D721Med (cell line): ENCODE measurements at places on chromosomes 12 and 14.

GRCh38 chr12:78928200-78929074 is 63.9 kb downstream of the SYT1 start:
- DNase-seq, result no peak

DNA sequence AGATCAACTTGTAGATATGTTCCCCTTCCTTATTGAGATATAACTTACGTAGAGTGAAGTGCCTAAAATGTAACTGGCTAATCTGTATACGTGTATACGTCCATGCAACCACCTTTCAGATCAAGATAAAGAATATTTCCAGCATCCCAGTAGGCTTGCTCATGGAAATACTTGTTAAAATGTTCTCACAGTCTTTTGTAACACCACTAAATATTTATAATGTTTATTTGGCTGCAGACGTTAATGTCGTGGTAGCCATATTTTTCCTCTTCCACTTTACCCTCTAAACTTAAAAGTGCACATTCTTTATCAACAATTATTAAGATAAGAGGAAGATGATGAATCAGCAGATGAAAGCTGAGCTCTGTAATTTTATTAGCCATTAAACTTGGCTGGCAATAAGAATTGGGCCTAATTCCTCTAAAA is 447.4 kb downstream of the AEBP2 start:
- DNase-seq, result no peak

DNA sequence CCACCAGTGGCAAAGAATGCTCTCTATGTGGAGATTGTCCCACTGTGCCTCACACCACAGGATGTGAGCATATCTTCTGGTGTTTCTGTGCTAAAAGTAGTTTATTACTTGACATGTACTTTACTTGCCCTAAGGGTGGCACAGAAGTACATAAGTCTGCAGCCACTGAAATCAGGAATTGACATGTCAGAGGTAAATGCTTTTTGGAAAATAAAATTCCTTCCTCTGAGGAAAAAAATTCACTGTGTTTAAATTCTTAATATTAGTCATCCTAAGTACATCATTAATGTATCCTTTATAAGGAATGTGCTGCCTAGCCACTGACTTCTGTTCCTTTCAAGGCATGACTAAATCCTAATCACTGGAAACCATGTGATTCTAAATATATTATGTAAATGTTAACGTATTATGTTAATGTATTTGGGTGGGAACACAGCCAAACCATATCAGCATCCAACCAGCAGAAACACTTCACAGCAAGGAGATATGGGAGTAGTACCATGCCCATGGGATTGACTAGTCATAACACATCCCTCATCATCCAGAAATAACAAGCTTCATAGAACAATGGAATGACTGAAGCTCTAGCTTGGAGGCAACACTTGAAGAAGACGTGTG is 239.7 kb upstream of the PPFIA2 start:
- DNase-seq, result no peak

DNA sequence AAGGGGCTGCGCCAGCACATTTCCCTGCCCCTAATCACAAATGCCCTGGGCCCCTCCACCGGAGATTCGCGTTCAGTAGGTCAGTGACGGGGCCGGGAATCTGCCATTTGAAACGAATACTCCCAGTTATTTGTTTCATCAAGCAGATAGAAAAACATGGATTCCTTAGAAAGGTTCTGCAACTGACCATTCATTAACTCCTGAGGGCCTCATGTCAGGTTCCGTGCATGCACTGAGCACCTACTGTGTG is 25.6 kb upstream of the UBC start:
- no peak for DNase-seq

DNA sequence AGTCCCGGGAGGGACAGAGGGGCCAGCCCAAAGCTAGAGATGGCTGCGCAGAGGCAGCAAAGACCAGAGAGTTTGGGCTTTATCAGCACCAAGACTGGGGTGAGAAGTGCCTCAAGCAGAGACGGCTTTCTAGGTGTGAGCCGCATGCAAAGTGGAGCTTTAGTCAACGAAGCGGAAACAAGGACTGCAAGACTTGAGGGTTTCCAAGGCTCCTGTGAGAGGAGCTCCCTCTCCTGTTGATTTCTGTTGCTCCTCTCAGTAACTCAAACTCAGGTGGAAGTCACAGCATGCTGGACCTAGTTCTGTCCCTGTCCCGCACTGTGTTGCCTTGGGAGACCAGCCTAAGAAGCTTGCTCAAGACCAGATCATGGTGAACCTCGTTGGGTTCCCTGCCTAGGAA is 327.8 kb downstream of the MED13L start:
- no peak for DNase-seq

GRCh38 chr12:124695861-124696260 is 128.4 kb upstream of the NCOR2 start:
- no peak for DNase-seq

DNA sequence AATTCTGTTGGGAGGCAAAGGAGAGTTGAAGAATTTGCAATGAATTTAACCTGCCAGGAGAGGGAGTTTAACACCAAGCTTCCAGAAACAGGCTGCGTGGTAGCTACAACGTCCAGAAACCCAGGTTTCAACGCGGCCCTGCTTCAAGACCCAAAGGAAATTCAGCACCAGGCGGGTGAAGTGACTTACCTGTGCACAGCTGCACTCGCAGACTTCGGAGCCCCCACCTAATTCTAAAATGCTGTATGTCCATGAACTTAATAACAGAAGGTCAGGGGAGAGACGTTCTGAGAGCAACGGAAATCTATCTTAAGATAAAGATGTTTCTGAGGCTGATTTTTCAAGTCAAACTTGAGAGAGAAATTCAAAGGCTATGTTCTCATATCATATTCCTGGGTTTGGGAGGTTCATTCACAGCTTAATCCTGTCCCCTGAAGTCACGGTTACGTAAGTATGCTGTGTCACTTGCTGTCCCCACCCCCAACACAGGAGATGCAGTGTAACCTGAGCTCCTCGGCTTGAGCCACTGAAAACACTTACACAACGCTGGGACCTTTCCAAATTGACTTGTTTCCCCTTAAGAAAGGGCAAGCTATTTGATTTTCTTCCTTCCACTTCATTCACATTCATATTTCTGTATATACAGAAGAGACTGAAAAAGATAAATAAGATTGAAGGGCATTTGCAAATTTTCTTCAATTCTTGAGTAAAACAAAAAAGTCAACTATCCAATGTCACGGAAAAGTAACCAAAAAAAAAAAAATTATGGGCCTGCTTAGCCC is 22.7 kb downstream of the CLIP1 start:
- DNase-seq, result no peak

DNA sequence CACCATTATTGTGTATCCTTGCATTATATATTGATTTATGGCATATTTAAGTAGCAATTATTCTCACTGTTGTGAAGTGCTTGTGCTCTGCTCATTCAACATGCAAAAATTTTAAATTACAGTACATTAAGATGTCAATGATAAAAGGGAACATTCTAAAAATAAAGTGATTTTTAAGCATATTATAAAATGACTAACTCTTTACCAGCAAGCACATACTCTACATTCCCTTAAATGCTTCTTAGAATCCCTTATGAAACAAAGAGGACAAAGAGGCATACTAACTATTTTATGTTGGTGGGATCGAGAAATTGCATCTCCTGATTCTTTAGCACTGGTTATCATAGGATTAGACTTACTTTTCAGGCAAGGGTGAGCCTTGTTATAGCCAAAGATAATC is 46.6 kb upstream of the ZDHHC17 start:
- DNase-seq, result no peak

- DNase-seq, result peak; percentile 87
These were observed at the start of gene ALDH2 for GRCh38 chr12:111766608-111767361. TSS of gene ALDH2 (plus strand) at chr12:111766933. CDS start at chr12:111766983, 50 bp downstream.

DNA sequence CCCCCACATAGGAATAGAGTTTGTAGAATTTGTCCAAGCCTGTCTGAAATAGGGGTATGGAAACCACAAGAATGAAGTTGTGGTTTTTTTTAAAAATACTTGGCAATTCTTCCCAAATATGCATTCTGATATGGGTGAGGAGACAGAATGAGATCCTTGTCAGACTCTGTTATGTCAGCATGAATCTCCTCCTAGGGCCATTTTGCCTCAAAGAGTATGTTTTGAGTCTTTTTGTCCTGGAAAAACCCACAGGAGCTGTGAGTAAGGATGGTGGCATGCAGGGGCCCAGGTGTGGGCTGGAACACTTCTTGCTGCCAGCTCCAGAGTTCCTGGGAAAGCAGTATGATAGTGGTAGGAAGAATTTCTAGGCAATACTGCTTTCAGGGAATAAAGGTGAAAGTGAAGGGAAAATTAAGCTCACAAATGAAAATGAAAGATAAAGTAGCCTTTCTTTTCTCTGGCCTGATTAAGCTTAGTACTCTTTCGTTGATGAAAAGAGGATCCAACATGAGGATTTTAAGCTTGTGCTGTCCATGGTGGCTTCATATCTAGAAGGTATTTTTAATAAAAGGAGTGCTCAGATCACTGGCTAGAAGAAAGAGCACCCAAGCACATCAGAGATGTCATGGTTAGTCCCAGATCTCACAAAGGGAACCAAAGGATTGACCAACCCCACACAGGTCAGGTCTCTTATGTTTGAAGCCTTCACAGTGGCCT is 130.8 kb downstream of the LLPH start:
- no peak for DNase-seq

- no peak for DNase-seq
These were observed 10.2 kb downstream of the KCNH3 start for GRCh38 chr12:49548822-49549648.

GRCh38 chr12:108430245-108430644 is 84.8 kb upstream of the FICD start:
- DNase-seq, result no peak

GRCh38 chr12:115683240-115683780 is 594.2 kb downstream of the MED13L start:
- DNase-seq, result no peak

DNA sequence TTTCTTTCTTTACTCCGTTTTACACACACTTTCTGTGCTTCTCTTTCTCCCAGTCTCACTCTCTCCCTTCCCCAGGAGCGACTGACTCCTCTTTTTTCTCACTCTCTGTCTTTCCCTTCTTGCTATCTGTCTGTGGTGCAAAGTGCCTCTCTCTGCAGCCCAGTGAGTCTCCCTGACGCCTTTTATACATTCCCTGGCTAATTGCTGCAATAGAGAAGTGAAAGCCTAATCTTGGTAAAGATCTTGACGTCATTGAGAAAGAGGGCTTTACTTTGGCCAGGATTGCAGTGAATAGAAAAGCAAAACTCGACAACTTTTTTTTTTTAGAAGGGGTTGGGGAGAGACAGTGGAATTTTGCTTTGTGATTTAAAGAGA is 706 bp upstream of the DIO2 start:
- no peak for DNase-seq

DNA sequence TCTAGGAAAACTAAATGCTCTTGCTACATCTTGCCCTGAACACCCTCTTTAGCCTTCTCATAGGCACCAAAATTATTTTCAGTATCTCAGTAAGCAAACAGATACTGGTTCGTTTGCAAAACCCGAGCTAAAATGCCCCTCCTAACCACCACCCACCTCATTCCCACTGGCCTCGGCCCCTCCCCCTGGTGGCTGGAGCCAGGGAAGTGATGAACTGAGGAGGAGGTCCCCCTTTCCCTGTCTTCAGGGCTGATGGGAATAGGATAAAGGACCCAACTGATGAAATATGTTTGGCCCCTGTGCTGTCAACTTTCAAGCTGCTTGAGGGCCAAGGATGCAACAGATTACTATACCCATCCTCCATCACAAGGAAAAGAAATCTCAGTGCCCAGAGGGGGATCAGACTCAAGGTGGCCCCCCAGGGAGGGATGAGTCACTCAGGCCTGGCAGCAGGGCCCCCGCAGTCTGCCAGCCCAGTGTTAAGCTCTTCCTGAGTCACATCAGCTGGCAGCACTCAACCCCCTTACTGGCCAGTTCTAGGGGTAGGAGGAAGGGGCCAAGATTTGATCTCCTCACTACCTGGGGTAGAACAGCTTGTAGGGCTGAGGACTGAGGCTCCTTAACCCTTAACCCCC is 1.7 kb downstream of the ANKRD52 start:
- DNase-seq, result no peak

GRCh38 chr12:51683763-51684357 is 92.8 kb downstream of the SCN8A start:
- no peak for DNase-seq

DNA sequence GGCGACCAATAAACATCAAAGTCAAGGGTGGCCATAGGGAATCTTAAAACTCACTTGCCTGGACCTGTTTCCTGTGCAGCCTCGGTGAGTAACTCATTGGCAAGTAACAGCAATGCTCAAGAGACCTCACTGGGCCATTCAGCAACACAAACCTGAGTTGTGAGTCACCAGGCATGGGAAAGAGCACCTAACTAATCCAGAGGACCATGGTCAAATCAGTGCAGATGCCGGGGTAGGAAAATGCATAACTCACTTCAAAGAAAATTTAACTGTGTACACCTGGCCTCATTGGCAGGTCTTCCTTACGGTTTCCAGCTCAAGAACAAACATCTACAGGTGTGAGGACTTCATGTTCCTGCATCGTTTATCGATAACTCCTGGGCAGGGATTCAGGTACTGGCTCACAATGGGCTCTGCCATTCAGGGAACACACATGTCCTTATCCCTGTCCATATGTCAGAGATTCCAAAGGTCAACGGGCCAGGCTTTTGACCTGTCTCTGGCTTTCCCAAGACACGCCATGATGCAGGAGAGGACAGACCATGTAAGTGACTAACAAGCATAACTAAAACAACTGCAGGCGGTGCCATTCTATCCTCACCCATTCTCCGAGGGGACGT is 211.8 kb downstream of the ANO2 start:
- DNase-seq, result no peak

- DNase-seq, result no peak
These were observed 24.0 kb upstream of the LGR5 start for GRCh38 chr12:71415336-71416231.

DNA sequence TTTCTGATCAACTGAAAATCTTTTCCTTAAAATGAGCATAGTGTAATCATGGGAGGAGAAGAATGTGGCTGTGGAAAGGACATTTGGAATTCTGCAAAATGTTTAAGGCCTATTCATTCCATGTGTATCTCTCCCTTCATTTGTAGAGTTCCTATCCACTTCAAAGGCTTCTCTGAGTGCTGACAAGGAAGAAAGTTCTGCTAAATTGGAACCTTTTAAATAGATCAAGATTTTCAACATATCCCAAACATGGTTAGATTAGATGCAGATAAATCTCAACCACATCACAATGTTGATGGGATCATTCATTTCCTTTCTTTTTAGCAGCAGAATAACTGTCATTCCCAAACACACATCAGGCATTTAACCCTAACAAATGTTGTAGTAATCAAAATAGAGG is 28.4 kb upstream of the SIX1 start:
- DNase-seq, result no peak

- DNase-seq, result no peak
These were observed 723.4 kb upstream of the MDGA2 start for GRCh38 chr14:48398675-48399282.

GRCh38 chr14:104820669-104821228 is 19.8 kb downstream of the ZBTB42 start:
- DNase-seq, result no peak

GRCh38 chr12:3896356-3896755 is 23.2 kb upstream of the PARP11 start:
- no peak for DNase-seq
